Spinal cord (tissue), 10 donors: ENCODE measurements at places on chromosomes 6 and 20. TPM values are rescaled to one million over a fixed set of nuclear protein-coding genes. Genes with fewer than 3 reads are reported as not detected.

DNA sequence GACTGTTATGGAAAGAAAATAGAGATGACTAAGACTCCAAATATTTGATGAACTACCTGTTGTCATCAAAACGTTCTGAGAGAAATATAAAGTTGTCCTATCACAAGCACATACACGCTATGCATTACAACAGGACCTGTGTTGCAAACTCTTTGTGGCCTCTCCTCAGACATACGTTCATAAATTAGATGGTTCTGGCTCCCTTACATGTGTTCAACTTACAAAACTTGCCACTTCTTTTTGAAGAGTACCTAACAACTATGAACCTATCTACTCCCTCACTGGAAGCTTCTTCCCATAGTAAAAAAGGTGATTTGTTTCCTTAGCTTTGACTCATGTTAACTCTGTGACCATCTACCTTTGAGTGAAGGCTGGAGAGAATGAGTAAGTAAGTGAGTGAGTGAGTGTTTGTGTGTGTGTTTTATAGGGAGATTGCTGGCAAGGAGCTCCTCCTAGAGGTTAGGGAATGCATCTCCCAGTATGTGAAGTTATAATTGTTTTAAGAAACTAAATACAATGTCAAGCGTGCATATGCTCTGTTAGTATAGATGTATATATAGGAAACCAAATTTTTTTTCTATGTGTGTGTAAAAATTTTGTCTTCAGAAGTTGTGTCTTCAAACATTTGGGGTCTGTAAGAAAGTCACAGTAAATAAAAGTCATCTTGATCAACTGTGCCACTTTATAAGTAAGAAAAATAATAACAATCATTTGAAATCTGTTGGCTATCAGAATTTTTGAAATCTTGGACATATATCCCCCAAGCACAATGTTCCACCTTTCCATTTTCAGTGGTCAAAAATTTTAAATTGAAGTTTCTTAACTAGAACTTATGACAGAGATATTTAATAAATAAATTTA, 1211.1 kb upstream of the GJE1 start:
- no peaks in the 10 kb centered on the region for H3K27me3 ChIP-seq
- H3K4me3 ChIP-seq = no peak overlapping the region
- no peaks in the 10 kb centered on the region for H3K4me1 ChIP-seq
- H3K36me3 ChIP-seq = no peaks in the 10 kb centered on the region

DNA sequence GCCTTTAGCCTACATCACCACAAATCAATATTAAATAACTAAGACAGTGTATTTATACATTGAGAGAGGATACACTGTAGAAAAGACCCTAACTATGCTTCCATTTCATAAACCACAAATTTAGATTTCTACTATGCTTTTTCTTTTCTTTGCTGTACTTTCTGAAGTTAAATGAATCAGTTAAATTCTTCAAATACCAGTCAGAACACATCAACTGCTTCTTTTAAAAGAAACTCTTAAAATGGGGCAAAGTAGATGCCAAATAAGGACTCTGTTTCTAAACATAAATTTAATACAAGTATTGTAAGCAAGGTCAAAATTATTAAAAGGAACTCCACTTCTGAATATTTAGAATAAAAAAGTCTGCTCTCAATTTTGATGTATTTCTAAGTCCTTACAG, 76.9 kb downstream of the GMDS start:
- no peak overlapping the region for H3K27ac ChIP-seq
- H3K4me3 ChIP-seq = no peak overlapping the region
- H3K36me3 ChIP-seq = no peaks in the 10 kb centered on the region

GRCh38 chr6:167450626-167451025, 125.7 kb downstream of the TTLL2 start:
- DNase-seq = no peak
- H3K36me3 ChIP-seq = no peaks in the 10 kb centered on the region
- H3K27me3 ChIP-seq = no peaks in the 10 kb centered on the region
- no peaks in the 10 kb centered on the region for H3K4me1 ChIP-seq
- H3K27ac ChIP-seq = no peak overlapping the region

DNA sequence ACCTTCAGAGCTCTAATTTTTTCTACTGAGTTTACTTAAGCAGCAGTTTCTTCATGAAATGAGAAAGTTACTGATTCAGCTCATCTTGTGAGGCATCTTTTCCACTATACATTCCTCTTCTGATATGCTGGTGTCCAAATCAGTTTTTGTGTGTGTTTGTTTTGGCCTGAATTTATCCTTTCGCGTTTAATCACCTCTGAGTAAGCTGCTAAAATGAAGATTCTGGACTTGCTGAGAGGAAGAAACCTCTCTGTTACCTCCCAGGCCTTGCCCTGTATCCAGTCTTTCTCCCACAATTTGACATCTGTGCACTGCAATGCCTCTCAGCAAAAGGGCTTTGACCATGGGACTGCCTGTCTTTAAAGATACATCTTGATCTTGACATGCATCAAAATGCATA, 536.2 kb upstream of the NRSN1 start:
- H3K4me1 ChIP-seq = no peaks in the 10 kb centered on the region
- H3K4me3 ChIP-seq = no peak overlapping the region
- no peaks in the 10 kb centered on the region for H3K27me3 ChIP-seq
- no peaks in the 10 kb centered on the region for H3K36me3 ChIP-seq

- peak within 1 kb of the TSS; percentile 90 for H3K4me3 ChIP-seq
- peaks cover 6% of the 10 kb centered on the region for H3K36me3 ChIP-seq
- peaks cover 14% of the 10 kb centered on the region for H3K4me1 ChIP-seq
- H3K27me3 ChIP-seq = peaks cover 10% of the 10 kb centered on the region
- H3K27ac ChIP-seq = peak within 1 kb of the TSS; percentile 100
Observed at GRCh38 chr20:18507218-18508191, at the start of gene SEC23B. TSS of gene SEC23B (plus strand) at chr20:18507940. CDS start at chr20:18510836, 2,896 bp downstream.

DNA sequence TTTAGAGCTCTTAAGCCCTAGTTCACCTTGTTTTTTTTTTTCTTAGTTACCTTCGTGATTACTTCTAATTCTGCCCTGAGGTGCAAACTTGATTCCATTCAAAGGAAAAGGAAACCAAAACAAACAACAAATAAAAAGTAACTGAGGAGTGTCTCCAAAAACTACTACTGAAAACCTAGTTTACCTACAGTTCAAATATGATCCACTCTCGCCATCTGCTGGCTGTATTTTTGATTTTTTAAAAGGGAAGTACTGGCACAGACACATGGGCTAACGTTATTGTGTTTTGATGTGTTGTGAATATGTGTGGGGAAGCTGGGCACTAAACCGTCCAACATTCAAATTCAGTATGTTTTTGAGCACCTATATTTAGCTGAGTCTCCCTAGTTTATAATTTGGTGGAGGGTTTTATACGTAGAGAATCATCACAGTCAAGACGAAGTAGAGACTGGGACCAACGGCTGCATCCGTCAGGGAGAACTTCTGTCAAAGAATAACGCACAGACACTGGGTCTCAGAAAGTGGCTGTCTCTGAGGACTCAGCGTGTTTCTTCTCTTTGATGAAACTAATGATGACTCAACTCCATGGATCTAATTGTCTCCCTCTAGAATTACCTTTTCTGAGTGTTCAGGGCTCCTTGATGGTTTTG, 373.5 kb upstream of the BTBD3 start:
- H3K36me3 ChIP-seq = no peaks in the 10 kb centered on the region
- no peaks in the 10 kb centered on the region for H3K4me1 ChIP-seq
- peak; percentile 93 for DNase-seq
- no peak overlapping the region for H3K4me3 ChIP-seq
- no peak overlapping the region for H3K27ac ChIP-seq

- no peak overlapping the region for H3K4me3 ChIP-seq
- no peaks in the 10 kb centered on the region for H3K27me3 ChIP-seq
- H3K36me3 ChIP-seq = peaks cover 3% of the 10 kb centered on the region
- no peaks in the 10 kb centered on the region for H3K4me1 ChIP-seq
Observed at GRCh38 chr6:148866657-148867268, 119.9 kb downstream of the UST start.

DNA sequence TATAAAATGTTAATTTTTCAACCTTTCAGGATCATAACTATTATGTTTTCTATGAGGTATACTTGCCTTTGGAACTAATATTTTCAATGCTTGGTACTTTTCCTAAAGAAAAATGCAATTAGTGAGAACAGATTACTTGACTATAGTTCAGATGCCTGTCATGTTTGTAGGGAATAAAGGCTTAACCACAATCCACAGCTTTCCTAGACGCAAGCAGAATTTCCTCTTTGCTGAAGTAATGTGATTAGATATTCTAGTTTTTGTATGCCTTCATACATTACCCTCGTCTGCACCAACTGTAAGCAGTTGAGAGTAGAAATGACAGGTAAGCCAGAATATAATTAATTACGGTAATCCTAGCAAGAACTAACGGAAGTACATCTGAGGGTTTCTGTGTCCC, 581.4 kb upstream of the MMS22L start:
- no peaks in the 10 kb centered on the region for H3K27me3 ChIP-seq
- no peaks in the 10 kb centered on the region for H3K36me3 ChIP-seq
- no peak overlapping the region for H3K4me3 ChIP-seq
- DNase-seq = no peak
- H3K27ac ChIP-seq = no peak overlapping the region

GRCh38 chr20:750801-751200, 17.5 kb downstream of the SLC52A3 start:
- DNase-seq = no peak
- H3K4me1 ChIP-seq = no peaks in the 10 kb centered on the region

GRCh38 chr6:40325791-40326190, 261.4 kb downstream of the LRFN2 start:
- H3K27ac ChIP-seq = no peak overlapping the region
- H3K4me3 ChIP-seq = no peak overlapping the region
- H3K27me3 ChIP-seq = no peaks in the 10 kb centered on the region
- no peak for DNase-seq
- peaks cover 36% of the 10 kb centered on the region for H3K4me1 ChIP-seq

DNA sequence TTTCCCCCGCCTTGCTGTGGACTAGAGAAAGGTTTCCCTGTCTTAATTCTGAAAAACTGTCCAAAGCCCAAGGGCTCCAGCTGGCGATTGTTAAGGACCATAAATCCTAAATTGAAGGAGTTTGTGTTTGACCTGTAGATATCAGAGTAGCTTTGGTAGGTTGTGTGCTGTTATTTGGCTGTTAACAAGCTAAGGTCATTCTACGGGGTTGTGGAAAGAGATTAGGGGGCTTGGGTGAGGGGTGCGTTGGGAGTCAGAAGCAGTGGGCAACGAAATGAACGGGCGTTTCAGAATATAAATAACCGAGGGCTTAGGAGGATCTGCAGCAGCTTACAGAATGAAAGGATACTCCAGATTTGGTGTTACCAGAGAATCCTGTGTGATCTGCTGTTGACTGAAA, 32.6 kb upstream of the BTN3A2 start:
- no peak overlapping the region for H3K4me3 ChIP-seq
- peaks cover 3% of the 10 kb centered on the region for H3K4me1 ChIP-seq
- no peaks in the 10 kb centered on the region for H3K36me3 ChIP-seq
- H3K27ac ChIP-seq = no peak overlapping the region
- DNase-seq = no peak
- peaks cover 73% of the 10 kb centered on the region for H3K27me3 ChIP-seq

- no peaks in the 10 kb centered on the region for H3K36me3 ChIP-seq
- H3K27me3 ChIP-seq = no peaks in the 10 kb centered on the region
- no peak for DNase-seq
- H3K4me1 ChIP-seq = peaks cover 3% of the 10 kb centered on the region
- no peak overlapping the region for H3K4me3 ChIP-seq
Observed at GRCh38 chr6:5095236-5095635, 10.1 kb downstream of the PPP1R3G start.

- peaks cover 17% of the 10 kb centered on the region for H3K4me1 ChIP-seq
- H3K36me3 ChIP-seq = no peaks in the 10 kb centered on the region
- no peak overlapping the region for H3K4me3 ChIP-seq
- DNase-seq = no peak
Observed at GRCh38 chr20:44698351-44698750, 16.8 kb upstream of the CCN5 start.

DNA sequence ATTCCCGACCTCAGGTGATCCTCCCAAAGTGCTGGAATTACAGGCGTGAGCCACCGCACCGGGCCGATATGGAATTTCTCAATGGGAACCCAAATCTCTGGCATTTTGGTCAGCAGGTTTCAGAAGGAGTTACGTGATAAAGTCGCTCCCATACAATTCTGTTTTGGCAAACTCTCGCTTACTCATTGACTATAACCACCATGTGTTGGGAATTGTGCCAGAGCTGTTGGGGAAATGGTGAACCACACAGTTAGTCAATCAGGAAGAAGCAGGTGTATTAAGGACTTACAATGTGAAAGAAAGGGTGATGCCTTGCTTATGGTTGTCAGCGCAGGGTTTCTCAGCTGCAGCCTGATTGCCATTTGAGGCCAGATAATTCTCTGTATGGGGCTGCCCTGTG, 410.5 kb downstream of the QKI start:
- H3K27ac ChIP-seq = no peak overlapping the region
- no peak for DNase-seq
- no peak overlapping the region for H3K4me3 ChIP-seq
- peaks cover 9% of the 10 kb centered on the region for H3K4me1 ChIP-seq
- no peaks in the 10 kb centered on the region for H3K36me3 ChIP-seq

GRCh38 chr20:21713901-21714296, 8.4 kb downstream of the PAX1 start:
- DNase-seq = no peak
- H3K27me3 ChIP-seq = peaks cover 93% of the 10 kb centered on the region
- H3K4me1 ChIP-seq = no peaks in the 10 kb centered on the region
- no peak overlapping the region for H3K27ac ChIP-seq
- H3K36me3 ChIP-seq = no peaks in the 10 kb centered on the region
- no peak overlapping the region for H3K4me3 ChIP-seq

DNA sequence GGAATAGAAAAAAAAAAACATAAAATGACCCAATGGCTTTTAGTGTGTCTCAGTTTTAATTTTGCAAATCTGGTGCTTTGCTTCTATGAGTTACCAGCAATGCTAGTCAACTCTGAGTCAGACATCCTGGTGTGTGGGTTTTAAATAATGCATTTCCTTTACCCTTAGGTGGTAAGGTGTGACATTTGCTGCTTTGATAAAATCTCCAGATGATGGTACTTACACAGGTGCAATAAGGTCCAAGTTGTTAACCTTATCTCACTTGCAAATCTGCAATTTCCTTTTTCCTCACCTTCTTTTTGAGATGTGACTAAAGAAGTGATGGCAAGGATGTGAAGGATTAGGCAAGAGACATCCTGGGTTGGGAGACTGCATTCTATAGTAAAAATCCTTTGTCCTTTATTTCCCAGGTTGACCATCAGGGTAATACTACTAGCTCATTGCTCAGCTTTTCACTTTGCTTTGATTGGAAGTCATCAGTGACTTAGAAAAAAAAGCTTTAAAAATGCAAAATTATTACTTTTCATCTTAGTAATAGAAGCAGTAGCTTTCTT, 818.5 kb upstream of the FLRT3 start:
- H3K4me3 ChIP-seq = no peak overlapping the region
- no peaks in the 10 kb centered on the region for H3K27me3 ChIP-seq
- no peak overlapping the region for H3K27ac ChIP-seq
- DNase-seq = no peak
- no peaks in the 10 kb centered on the region for H3K36me3 ChIP-seq

DNA sequence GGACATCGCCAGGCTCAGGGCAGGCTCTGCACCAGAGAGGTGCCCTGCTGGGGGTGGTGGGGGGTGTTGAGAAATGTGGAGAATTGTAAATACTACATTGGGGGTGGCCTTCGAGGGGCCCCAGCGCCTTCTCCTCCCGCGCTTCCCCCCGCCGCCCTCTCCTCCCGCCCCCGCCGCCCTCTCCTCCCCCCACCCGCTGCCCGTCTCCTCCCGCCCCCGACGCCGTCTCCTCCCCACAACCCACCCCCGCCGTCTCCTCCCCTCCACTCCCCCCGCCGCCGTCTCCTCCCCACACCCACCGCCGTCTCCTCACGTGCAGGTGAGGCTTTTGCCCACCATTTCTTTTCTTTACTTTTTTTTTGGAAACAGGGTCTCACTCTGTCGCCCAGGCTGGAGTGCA, 1.5 kb upstream of the SRMS start:
- H3K27ac ChIP-seq = no peak overlapping the region
- no peak overlapping the region for H3K4me3 ChIP-seq
- peaks cover 17% of the 10 kb centered on the region for H3K4me1 ChIP-seq
- no peak for DNase-seq
- peaks cover 24% of the 10 kb centered on the region for H3K27me3 ChIP-seq

RAB32 gene
- total RNA-seq = 29.1 TPM

GGTLC1 gene
- not detected for total RNA-seq

OR11A1 gene
- total RNA-seq = not detected

TAF4 gene
- total RNA-seq = 8.6 TPM

BPIFB2 gene
- 0.11 TPM for total RNA-seq

SLC17A4 gene
- not detected for total RNA-seq
